ENCODE measurements at places on chromosomes 2 and 18. TPM values are rescaled to one million over a fixed set of nuclear protein-coding genes. Genes with fewer than 3 reads are reported as not detected.

DNA sequence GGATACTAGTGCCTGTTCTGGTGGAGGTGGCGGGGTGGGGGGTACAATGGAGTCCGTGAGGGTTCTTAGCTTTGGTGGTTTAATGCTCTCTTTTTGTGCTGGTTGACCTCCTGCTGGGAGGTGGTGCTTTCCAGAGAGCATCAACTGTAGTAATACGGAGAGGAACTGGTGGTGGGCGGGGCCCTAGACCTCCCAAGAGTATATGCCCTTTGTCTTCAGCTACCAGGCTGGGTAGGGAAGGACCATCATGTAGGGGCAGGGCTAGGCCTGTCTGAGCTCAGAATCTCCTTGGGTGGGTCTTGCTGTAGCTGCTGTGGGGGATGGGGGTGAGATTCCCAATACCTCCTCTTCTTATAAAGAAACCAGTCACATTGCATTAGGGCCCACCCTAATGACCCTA is 27.1 kb downstream of the CAMKMT start:
- peaks cover 13% of the 10 kb centered on the region for H3K4me1 ChIP-seq
- no peaks in the 10 kb centered on the region for H3K27me3 ChIP-seq
- no peak overlapping the region for H3K27ac ChIP-seq
- H3K4me3 ChIP-seq: no peak overlapping the region
- H3K36me3 ChIP-seq: peaks cover 11% of the 10 kb centered on the region
- DNase-seq: no peak

GRCh38 chr2:66839551-66840320 is 404.8 kb downstream of the MEIS1 start:
- no peak overlapping the region for H3K4me3 ChIP-seq
- H3K4me1 ChIP-seq: no peaks in the 10 kb centered on the region
- DNase-seq: no peak
- no peaks in the 10 kb centered on the region for H3K36me3 ChIP-seq

Gene FEV
- not detected for total RNA-seq

- no peak for DNase-seq
- H3K4me1 ChIP-seq: peaks cover 2% of the 10 kb centered on the region
- H3K36me3 ChIP-seq: peaks cover 4% of the 10 kb centered on the region
- H3K27ac ChIP-seq: no peak overlapping the region
- H3K27me3 ChIP-seq: peaks cover 68% of the 10 kb centered on the region
These were observed 64.8 kb downstream of the CDCA7 start for GRCh38 chr2:173419506-173419905.

DNA sequence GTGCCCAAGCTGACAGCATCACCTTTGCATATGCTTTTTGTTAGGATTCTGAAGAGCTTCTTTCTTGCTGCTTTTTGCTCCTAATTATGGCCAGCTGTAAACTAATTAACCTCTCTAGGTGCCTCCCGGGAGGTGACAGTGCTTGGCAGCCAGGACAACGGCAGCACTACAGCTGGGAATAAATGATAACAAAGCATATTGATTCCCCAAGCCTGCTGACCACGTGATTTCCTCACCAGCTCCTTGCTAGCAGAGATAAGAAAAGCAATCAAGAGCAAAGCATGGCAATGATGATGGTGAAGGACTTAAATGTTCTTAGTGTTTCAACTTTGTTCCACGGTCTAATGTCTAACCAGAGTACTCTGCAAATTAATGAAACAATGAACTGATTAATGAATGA is 1074.4 kb upstream of the GYPC start:
- H3K4me3 ChIP-seq: no peak overlapping the region
- H3K27ac ChIP-seq: no peak overlapping the region
- no peaks in the 10 kb centered on the region for H3K27me3 ChIP-seq
- no peaks in the 10 kb centered on the region for H3K4me1 ChIP-seq
- H3K36me3 ChIP-seq: no peaks in the 10 kb centered on the region

DNA sequence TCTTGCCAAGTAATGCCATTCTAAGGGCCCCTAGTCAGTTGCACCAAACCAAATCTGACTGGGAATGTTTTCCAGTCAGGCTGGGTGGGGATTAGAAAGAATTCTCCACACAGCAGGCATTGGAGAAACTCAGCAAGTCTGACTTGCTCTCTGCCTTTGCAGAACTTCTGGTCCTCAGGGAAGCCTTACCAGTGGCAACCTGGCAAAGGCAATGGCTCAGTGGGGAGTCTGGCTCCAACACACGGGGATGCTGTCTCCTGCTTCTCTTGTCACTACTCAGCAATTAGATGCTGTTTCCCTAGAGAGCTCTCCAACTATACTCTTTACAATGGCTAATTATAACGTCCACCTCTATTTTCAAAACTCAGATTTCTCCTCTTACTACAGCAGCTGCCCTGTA is 810.7 kb downstream of the LRRTM4 start:
- no peak overlapping the region for H3K4me3 ChIP-seq
- no peaks in the 10 kb centered on the region for H3K27me3 ChIP-seq
- no peak overlapping the region for H3K27ac ChIP-seq
- no peaks in the 10 kb centered on the region for H3K36me3 ChIP-seq

- H3K4me3 ChIP-seq: no peak overlapping the region
- DNase-seq: no peak
- peaks cover 20% of the 10 kb centered on the region for H3K27me3 ChIP-seq
- no peaks in the 10 kb centered on the region for H3K36me3 ChIP-seq
- H3K4me1 ChIP-seq: no peaks in the 10 kb centered on the region
- H3K27ac ChIP-seq: no peak overlapping the region
These were observed 258.6 kb upstream of the TANK start for GRCh38 chr2:160901613-160902012.

- H3K36me3 ChIP-seq: peaks cover under 1% of the 10 kb centered on the region
- H3K4me1 ChIP-seq: no peaks in the 10 kb centered on the region
- H3K4me3 ChIP-seq: no peak overlapping the region
- H3K27ac ChIP-seq: no peak overlapping the region
These were observed 247.9 kb downstream of the IRS1 start for GRCh38 chr2:226551522-226552250.

DNA sequence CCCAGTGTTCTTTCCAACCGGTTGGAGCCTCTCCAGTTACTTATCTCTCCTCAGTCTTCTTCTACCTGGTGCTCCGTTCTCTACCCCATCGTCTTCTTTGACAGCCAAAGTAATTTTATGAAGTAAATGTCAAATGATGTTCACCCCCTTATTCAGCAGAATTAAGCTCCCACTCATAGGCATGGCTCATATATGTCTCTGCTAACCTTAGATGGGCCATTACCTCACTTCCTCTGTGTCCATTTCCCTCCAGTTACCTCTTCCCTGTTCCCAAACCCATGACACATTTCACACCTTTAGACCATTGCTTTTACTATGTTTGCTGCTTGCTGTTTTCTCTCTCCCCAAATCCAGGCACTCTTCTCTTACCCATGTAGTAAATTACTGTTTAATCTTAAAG is 607.0 kb downstream of the RNF144A start:
- H3K4me3 ChIP-seq: no peak overlapping the region
- no peak for DNase-seq
- H3K27ac ChIP-seq: no peak overlapping the region

GRCh38 chr2:198930170-198930569 is 527.6 kb downstream of the SATB2 start:
- no peak for DNase-seq
- H3K36me3 ChIP-seq: no peaks in the 10 kb centered on the region
- no peak overlapping the region for H3K27ac ChIP-seq
- no peaks in the 10 kb centered on the region for H3K27me3 ChIP-seq

- no peak for DNase-seq
- peaks cover 41% of the 10 kb centered on the region for H3K27me3 ChIP-seq
- no peak overlapping the region for H3K4me3 ChIP-seq
- no peak overlapping the region for H3K27ac ChIP-seq
These were observed 249.7 kb downstream of the SP3 start for GRCh38 chr2:173715441-173715840.

Gene MEIS1
- total RNA-seq: 0.80 TPM

DNA sequence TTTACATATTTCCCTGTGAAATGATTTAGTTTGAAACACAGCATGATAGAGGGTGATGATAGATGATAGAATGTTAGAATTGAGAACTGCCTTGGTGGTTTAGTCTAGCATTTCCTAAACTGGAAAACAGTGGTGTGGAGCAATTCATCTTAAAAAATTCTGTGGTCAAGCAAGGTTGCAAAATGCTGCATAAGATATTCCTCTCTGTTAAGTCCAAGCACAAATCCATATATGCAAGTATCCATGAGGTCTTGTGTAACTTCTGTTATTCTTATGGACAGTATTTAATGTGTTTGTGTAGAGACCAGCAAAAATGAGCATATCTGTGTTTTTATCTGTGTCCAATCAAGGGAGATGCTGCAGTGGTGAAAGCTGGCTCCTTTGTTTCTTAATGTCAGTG is 30.0 kb downstream of the CPS1 start:
- H3K36me3 ChIP-seq: no peaks in the 10 kb centered on the region
- no peaks in the 10 kb centered on the region for H3K27me3 ChIP-seq
- H3K4me1 ChIP-seq: no peaks in the 10 kb centered on the region
- no peak overlapping the region for H3K27ac ChIP-seq
- H3K4me3 ChIP-seq: no peak overlapping the region

Gene CDH2
- total RNA-seq: 0.37 TPM

- no peak for DNase-seq
- peak overlapping the region; percentile 80 for H3K4me3 ChIP-seq
- H3K36me3 ChIP-seq: no peaks in the 10 kb centered on the region
- peaks cover 83% of the 10 kb centered on the region for H3K27me3 ChIP-seq
- H3K27ac ChIP-seq: no peak overlapping the region
- peaks cover 8% of the 10 kb centered on the region for H3K4me1 ChIP-seq
These were observed 50.2 kb upstream of the PAIP2B start for GRCh38 chr2:71277147-71277475.

DNA sequence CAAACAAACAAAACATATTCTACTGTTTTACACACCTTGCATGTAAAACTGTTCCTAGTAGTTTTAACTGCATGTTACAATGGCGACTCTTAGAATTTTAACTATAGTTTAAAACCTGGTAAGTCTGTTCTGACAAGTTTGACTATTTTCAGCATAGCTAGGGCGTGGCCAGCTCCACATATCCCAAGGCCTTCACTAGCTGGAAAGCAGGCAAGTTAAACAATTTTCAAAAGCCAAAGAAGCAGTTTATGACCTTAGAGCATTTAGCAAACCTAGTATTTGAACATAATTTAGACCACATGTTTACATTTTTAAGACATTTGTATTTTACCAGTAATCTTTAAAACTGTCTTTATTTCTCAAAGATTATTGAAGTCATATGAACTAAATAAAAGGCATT is 402.8 kb upstream of the SYT4 start:
- H3K4me1 ChIP-seq: no peaks in the 10 kb centered on the region
- H3K27ac ChIP-seq: no peak overlapping the region

Gene FAM237A
- not detected for total RNA-seq

Gene ZNF24
- total RNA-seq: 67.4 TPM

Gene PRSS56
- not detected for total RNA-seq

GRCh38 chr2:239328351-239329191 is 72.2 kb downstream of the HDAC4 start:
- H3K27ac ChIP-seq: peak overlapping the region; percentile 93
- H3K36me3 ChIP-seq: peaks cover 4% of the 10 kb centered on the region
- H3K4me1 ChIP-seq: peaks cover 39% of the 10 kb centered on the region
- DNase-seq: no peak

DNA sequence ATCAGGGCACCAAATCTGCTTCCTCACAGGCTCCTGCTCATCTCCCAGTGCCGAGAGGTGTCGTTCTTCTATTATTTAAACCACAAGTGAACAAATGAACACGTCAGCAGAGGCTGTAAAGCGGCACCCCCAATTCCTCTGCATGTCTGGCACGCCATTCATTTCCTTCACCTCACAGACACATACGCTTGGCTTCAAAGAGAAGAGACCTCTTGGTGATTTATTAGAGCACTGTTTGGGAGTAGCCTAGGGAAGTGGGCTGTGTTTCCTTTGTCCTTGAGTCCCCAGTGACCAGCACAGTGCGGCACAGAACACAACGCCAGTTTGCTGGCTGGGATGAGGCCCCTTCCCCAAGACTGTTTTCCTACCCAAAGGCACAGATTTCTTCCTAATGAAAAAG is 184.3 kb upstream of the REV1 start:
- H3K36me3 ChIP-seq: no peaks in the 10 kb centered on the region
- no peak overlapping the region for H3K27ac ChIP-seq
- H3K27me3 ChIP-seq: no peaks in the 10 kb centered on the region
- no peaks in the 10 kb centered on the region for H3K4me1 ChIP-seq
- no peak for DNase-seq

Gene NTSR2
- not detected for total RNA-seq

Gene MC4R
- total RNA-seq: not detected

Gene SCN3A
- 0.42 TPM for total RNA-seq

- H3K36me3 ChIP-seq: no peaks in the 10 kb centered on the region
- H3K4me3 ChIP-seq: no peak overlapping the region
- peaks cover 28% of the 10 kb centered on the region for H3K27me3 ChIP-seq
- H3K4me1 ChIP-seq: peaks cover 4% of the 10 kb centered on the region
- DNase-seq: no peak
These were observed 41.8 kb upstream of the SP3 start for GRCh38 chr2:174007010-174007409.

- peaks cover 3% of the 10 kb centered on the region for H3K4me1 ChIP-seq
- peaks cover 12% of the 10 kb centered on the region for H3K27me3 ChIP-seq
- no peak for DNase-seq
These were observed 51.7 kb downstream of the LONRF2 start for GRCh38 chr2:100270381-100271146.

Gene KLHL30
- not detected for total RNA-seq

Measured in T-helper 17 cell (primary cell).